ENCODE measurements at places on chromosomes 7 and 10. TPM values are rescaled to one million over a fixed set of nuclear protein-coding genes. Genes with fewer than 3 reads are reported as not detected.

Gene GIMAP6
- total RNA-seq = 0.25 TPM

Gene ZNF282
- total RNA-seq = 20.1 TPM

Gene SFTPA1
- under 0.01 TPM for total RNA-seq

Gene TBXAS1
- not detected for total RNA-seq

Gene NFE2L3
- 2.9 TPM for total RNA-seq

Gene ARHGEF35
- 2.1 TPM for total RNA-seq

Gene NEURL1
- total RNA-seq = 1.00 TPM

Gene TEX36
- not detected for total RNA-seq

Gene RPP38
- 15.0 TPM for total RNA-seq

Gene OPN1SW
- total RNA-seq = not detected

Gene GIMAP4
- total RNA-seq = 0.44 TPM

Gene ADARB2
- total RNA-seq = not detected

Gene C7orf57
- not detected for total RNA-seq

Gene CALHM1
- not detected for total RNA-seq

Gene UPP1
- total RNA-seq = 10.9 TPM

Gene GRB10
- 60.1 TPM for total RNA-seq

Gene MMP21
- under 0.01 TPM for total RNA-seq

Gene FIGNL1
- 36.1 TPM for total RNA-seq

Gene TFR2
- total RNA-seq = 0.33 TPM

Gene NPY4R
- not detected for total RNA-seq

Gene AGR2
- under 0.01 TPM for total RNA-seq

Gene CHCHD3
- total RNA-seq = 123 TPM

Gene DNMBP
- total RNA-seq = 26.0 TPM

Gene KCNH2
- 4.4 TPM for total RNA-seq

Gene RSU1
- 57.7 TPM for total RNA-seq

Gene TAS2R3
- total RNA-seq = 0.44 TPM

Gene PLXNA4
- total RNA-seq = 1.2 TPM

Gene IFIT3
- total RNA-seq = 36.6 TPM

Gene ZPBP
- not detected for total RNA-seq

Gene EBLN1
- total RNA-seq = not detected

Gene IFIT5
- 30.1 TPM for total RNA-seq

Gene FKBP6
- total RNA-seq = under 0.01 TPM

Gene FKBP9
- total RNA-seq = 215 TPM

Gene EPHA1
- 0.33 TPM for total RNA-seq

Gene CCDC172
- total RNA-seq = not detected

Gene PPP1R17
- not detected for total RNA-seq

Gene TBC1D12
- total RNA-seq = 13.6 TPM

Gene RADIL
- 0.50 TPM for total RNA-seq

Gene SLC26A3
- not detected for total RNA-seq

Gene TMEM130
- 0.11 TPM for total RNA-seq

Gene MYOZ1
- total RNA-seq = not detected

Gene CASD1
- total RNA-seq = 12.8 TPM

Gene SCART1
- 4.2 TPM for total RNA-seq

Gene UBE3C
- 107 TPM for total RNA-seq

Gene IGFBP1
- total RNA-seq = 0.11 TPM

Gene VOPP1
- 104 TPM for total RNA-seq

Gene MMD2
- not detected for total RNA-seq

Gene SOSTDC1
- total RNA-seq = not detected

Gene HKDC1
- 10.6 TPM for total RNA-seq

Gene GLCCI1
- 9.7 TPM for total RNA-seq

Gene ANXA8L1
- not detected for total RNA-seq

Gene HOXA1
- under 0.01 TPM for total RNA-seq

Gene PNLIPRP3
- 0.12 TPM for total RNA-seq
